CD4-positive, alpha-beta T cell treated with Interleukin-4 for 1 hour (primary cell): ENCODE measurements at places on chromosomes 12 and 14.

- no peak for DNase-seq
Measured at GRCh38 chr12:123949770-123950165, 22.9 kb downstream of the CCDC92 start.

- DNase-seq, result no peak
Measured at GRCh38 chr12:27217590-27217989, 26.5 kb upstream of the STK38L start.

GRCh38 chr14:22593189-22593588 lies 4.2 kb upstream of the DAD1 start:
- no peak for DNase-seq

DNA sequence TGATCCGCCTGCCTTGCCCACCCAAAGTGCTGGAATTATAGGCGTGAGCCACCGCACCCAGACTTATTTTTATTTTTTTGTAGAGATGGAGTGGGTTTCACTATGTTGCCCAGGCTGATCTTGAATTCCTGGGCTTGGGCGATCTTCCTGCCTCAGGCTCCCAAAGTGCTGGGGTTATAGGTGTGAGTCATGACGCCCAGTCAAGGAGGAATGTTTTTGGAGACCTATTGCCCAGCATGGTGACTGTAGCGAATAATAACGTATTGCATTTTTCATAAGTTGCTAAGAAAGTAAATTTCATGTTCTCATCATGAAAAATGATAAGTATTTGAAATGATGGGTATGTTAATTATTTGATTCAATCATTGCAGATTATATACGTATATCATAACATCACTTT lies 46.5 kb downstream of the TEAD4 start:
- no peak for DNase-seq

DNA sequence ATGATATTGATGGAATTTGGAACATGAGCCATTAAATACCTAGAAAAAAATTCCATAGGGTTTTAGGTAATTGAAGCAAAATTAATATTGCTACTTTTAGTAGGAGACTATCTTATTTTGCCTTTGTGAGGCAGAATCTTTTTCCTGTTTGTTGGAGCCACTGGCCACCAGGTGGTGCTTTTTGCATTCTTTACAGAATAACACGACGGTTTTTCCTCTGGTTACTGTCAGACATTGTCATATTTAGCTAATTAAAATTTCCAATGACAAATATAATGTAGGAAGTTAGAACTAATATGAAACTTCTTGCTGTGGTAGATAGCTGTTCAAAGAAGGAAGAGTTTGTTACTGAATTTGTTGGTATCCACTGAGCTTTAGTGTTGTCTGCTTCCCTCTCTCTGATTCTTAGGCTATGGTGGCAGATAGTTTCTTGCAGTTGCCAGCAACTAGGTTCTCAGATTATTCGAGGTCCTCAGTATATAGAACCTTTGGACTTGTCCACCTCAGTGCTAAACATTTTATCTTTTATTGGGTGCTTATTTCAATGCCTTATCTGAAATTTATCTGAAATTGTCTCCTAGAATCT lies 25.7 kb downstream of the RAB21 start:
- peak; percentile 27 for DNase-seq

DNA sequence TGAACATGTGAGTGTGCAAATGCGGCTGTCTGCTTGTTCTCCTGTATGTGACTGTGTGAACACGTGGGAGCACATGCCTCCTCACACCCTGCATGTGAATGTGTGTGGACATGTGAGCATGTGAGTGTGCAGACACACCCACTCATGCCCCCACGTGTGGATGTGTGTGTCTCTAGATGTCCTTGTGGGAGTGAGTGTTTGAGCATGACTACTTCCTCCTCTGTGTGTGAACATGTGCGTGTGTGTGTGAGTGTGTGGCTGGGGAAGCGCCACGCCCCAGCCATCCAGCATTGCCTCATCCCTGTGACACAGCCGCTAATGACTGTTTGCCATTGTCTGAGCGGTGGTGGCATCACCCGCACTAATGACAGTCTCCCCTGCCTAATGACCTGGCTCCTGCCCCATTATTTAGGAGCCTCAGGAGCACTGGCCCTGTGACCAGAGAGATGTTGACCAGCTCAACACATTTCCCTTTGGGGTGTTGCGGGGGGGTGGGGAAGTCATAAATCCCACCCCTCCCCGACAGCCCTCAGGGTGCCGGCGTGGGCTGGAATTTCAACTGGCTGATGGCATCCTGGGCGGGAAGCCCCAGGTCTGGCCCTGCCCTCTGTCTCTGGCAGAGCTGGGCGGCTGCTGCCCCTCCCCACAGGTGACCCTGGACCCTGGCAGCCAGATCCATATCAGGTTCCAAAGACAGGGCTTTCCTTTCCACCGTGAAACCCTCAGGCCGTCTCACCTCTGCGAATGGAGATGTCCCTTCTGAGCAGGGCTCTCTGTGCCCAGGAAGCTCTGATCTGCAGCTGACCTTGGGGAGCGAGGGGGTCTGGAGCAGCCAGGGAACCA lies 11.5 kb upstream of the KRT80 start:
- peak; percentile 82 for DNase-seq

GRCh38 chr12:57762463-57762862 lies 4.4 kb downstream of the CYP27B1 start:
- no peak for DNase-seq

DNA sequence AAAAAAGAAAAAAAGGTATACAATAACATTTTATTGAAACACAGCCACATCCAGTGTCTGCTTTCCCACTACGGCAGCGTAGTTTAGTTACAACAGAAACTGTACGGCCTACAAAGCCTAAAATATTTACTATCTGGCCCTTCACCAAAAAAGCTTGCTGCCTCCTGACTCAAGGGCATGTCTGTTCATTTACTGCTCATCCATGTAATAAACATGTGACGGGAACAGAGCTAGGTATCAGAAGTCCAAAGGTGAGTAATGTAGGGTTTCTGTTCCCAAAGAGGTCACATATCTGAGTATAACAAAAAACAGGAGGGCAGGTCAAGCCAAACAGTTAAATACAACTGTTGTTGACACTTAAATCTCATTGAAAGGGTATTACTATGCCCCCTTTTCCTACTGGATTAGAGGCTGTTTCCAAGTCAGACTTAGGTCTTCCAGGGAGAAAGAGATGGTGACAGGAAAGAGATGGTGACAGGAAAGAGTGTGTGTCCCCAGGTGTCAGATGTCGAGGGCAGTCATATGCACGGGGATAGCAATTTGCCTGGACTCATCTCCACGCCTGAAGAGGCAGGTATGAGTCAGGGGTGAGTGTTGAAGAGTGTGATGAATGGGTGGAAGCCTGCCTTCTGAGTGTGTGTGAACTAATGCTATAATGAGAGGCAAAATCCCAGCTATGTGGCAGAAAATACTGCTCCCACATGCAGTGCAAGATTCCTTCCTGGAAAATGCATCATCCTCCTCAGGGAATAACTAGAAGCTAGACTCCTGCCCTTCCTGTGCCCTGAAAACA lies 77.7 kb downstream of the MAP3K9 start:
- DNase-seq, result no peak

DNA sequence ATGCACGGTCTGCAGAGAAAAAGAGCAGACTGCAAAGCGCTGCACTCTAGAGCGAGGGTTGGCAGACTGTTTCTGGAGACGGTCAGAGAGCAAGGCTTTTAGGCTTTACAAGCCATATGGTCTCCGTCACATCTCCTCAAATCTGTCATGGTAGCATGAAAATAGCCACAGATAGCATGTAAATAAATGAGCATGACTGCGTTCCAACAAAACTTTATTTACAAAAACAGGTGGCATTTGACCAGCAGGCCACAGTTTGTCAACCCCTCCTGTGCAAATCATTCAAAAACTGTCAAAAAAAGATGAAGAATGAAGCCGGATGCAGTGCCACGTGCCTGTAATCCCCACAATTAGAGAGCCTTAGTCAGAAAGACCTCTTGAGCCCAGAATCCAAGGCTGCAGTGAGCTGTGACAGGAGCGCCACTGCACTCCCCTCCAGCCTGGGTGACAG lies 18.9 kb downstream of the SYNE3 start:
- DNase-seq, result no peak

GRCh38 chr12:12217018-12217359 lies 49.9 kb downstream of the LRP6 start:
- no peak for DNase-seq

GRCh38 chr12:92504594-92504981 lies 198.2 kb upstream of the PLEKHG7 start:
- DNase-seq, result peak; percentile 37

- DNase-seq, result no peak
Measured at GRCh38 chr12:92810370-92810769, 107.6 kb downstream of the PLEKHG7 start.

DNA sequence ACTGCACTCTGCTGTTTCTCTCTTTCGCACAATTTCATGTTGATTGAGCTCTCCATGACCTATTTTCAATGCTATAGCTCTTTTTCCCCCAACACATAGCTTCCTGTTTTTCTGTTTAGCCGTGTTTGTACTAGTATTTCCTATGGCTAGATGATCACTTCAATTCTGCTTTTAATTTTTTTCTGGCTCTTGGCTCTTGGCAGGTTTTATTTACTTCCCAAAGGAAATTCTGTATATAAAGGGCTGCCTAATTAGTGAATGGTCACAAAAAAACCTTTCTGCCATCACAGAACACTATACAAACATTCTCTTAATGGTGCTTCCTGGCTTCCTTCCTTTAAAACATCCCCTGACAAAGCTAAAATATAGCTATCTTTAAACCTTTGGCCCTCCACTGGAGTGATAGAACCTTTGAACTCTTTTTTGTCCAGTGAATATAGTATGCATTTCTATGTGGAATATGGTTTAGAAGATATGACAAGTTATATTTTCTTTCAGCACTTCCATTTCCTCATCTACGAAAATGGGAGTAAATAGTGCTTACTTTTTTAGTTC lies 88.2 kb downstream of the RASSF9 start:
- DNase-seq, result no peak

DNA sequence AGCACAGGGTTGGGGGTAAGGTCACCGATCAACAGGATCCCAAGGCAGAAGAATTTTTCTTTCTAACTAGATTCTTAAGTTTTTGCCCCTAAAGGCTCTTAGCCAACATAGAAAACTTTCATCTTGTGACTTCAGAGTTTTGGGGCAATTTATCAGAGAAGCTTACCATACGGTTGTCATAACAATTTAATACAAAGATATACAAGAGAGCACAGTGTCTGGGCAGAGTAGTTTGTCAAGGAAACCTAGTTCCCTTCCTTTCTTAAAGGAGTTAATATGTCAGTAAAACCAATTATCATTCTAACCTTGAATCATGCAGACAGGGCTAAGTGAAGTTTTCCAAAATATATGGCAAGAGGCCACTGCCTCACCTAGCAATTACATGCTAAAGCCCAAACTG lies 18.4 kb downstream of the NR2C1 start:
- no peak for DNase-seq

GRCh38 chr14:87285506-87285905 lies 707.5 kb downstream of the GALC start:
- DNase-seq, result no peak

GRCh38 chr12:11814374-11814773 lies 164.9 kb downstream of the ETV6 start:
- DNase-seq, result no peak

- DNase-seq, result no peak
Measured at GRCh38 chr14:95246870-95247269, 72.8 kb downstream of the CLMN start.

DNA sequence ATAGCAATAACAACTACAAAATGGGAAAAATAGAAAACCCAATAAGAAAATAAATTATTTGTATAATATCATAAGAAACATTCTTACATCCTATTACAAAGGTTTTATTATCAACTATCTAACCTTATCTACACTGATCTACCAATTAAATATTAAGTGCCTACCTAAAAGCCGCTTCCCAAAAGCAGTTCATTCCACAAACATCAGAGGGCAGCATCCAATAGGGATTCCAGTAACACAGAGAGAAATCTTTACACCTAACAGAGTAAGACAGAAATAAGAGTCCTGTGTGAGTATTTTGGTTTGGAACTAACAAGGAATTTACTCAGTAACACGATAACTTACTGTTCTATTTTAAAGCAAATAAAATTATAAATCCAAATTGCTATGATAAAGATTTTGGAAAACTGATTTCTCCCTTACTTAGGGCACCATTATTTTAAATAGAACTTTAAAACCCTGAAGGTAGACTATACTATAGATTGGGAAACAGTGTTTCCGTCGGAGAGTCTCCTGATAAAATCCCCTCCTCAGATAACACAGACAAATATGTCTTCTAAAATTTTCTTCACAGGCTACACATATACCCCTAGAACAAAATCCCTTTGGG lies 15.0 kb downstream of the GXYLT1 start:
- peak; percentile 30 for DNase-seq

GRCh38 chr14:93009471-93010129 lies 86.7 kb downstream of the CHGA start:
- DNase-seq, result no peak

- DNase-seq, result peak; percentile 33
Measured at GRCh38 chr12:67649570-67650387, 1.2 kb downstream of the DYRK2 start.

GRCh38 chr12:75994069-75994740 lies 37.4 kb downstream of the PHLDA1 start:
- DNase-seq, result no peak

DNA sequence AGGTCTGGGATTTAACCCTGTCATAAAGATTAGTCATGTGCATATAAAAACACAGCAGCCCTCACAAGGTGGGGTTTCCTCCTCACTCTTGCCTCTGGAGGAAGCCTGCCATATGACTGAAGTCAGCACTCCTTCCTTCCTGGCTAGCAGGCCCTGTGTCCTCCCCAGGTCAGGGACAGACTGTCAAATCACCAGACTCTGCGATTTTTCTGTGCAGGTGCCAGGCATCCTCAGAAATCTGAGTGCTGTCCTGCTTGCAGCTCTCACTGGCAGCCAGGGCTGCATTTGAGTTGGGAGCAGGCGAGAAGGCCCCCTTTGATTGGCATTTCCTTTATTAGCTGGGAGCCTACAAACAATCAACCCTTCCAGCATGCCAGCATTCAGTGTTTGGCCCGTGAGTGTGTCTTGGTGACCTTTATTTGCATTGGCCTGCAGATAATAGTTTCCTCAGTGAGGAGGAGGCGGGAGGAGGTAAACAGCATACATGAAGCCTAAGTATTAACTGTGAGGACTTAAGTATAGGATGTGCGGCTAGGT lies 183.8 kb upstream of the ARHGAP5 start:
- DNase-seq, result no peak

- DNase-seq, result no peak
Measured at GRCh38 chr12:84756961-84757360, 155.6 kb downstream of the SLC6A15 start.

DNA sequence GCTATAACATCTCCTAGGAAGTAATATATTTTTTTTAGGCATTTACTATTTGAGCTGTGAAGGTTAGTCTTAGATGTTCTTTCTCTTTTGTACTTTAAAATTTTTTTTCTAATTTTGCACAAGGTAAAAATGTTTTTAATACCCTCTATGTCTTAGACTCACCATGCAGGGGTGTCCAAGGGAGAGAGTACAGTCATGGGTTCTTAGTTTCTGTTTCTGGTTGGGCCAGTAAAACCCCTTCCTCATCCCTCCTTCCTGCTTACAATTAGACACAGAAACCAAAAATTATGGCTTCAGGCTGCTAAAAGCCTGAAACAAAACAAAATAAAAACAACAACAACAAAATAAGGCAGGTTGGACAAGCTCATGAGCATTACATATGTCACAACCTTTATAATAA lies 193.0 kb downstream of the SYT1 start:
- no peak for DNase-seq

- no peak for DNase-seq
Measured at GRCh38 chr12:6096527-6096926, 27.9 kb downstream of the VWF start.
